Stimulated activated CD4-positive, alpha-beta T cell treated with anti-CD3 and anti-CD28 coated beads, TNF-alpha, amount 100 ng/mL, for 1 hour (primary cell): ENCODE measurements at places on chromosomes 2 and 18.

- no peak for DNase-seq
Measured at GRCh38 chr2:71071681-71072398, 3.4 kb downstream of the NAGK start.

GRCh38 chr18:22796113-22796512, 137.0 kb upstream of the RBBP8 start:
- DNase-seq: no peak

DNA sequence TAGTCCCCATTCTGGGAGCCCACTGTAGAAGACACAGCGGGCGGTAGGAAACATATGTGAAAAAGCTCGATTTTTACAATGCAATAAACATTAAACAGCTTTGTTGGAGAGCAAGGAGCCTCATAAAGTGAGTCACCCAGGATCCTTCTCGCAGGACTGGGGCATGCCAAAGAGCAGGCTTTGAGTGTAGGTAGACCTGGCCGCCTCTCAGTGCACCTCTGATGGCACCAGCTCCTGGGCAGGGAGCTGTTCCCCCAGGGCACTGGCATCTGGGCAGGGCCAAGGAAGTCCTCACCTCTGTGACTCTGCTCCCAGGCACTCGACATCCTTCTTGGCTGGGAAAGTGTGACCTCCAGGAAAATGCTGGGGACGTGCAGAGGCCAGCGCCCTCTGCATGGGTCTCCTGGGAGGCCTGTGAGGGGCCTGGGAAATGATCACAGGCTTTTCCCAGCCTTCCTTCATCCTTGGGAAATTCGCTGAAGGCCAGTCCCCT, 94.2 kb downstream of the POLR1A start:
- no peak for DNase-seq

- no peak for DNase-seq
Measured at GRCh38 chr2:204974487-204974886, 429.2 kb downstream of the PARD3B start.

- no peak for DNase-seq
Measured at GRCh38 chr2:215145611-215146010, 7.2 kb upstream of the ABCA12 start.

- DNase-seq: no peak
Measured at GRCh38 chr2:109410039-109410815, 203.5 kb downstream of the SEPTIN10 start.

DNA sequence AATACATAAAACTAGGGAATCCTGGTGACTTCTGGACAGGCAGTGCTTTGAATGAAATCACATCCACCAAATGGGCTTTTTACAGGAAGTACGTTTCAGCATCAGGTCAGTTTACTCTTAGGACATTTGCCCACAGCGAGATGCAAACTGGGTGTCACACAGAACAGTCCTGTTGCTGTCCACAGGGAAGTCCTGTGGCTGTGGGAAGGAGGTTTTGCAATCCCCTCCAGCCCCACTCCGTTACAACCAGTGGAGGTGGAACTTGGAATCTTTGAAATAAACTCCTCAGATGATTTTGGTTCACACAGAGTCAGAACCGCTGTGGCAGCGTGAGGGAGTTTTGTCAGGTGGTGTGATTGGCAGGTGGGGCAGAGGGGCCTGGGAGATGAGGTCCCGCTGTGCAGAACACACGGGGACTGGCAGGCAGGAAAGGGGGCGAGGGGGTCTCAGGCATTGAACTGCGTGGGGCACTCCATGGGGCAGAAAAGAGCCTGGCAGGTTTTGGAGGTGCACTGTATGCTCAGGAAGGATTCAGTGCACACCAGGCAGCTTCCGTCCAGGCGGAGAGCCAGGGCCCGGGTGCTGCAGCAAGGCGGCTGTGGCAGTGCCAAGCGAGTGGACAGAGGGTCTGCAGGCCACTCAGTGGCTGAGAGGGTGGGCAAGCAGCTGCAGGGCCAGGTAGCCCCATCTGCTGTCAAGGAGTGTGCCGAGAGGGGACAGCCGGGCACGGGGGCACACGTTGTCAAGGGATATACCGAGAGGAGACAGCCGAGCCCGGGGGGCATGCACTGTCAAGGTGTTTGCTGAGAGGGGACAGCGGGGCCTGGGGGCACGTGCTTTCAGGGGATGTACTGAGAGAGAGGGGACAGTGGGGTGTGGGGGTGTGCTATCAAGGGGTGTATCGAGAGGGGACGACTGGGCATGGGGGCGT, 148.7 kb downstream of the LDLRAD4 start:
- DNase-seq: no peak

DNA sequence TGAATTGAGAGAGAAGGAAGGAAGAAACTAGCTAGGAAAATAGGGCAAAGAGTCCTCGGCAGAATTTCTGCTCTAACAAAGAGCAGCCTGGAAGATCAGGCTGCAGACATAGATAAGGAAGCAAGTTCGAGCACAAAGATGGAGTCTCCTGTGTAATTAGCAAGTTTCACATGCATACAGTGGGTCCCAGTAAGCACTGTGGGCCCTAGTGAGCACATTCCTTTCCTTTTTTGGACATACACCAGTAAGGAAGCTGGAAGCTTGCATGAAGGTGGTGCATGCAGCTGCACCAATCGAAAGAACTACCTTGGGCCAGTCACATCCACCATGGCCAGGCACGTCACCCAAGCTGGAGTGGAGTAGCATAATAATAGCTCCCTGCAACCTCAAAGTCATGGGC, 109.7 kb downstream of the NOL4 start:
- no peak for DNase-seq

- DNase-seq: no peak
Measured at GRCh38 chr2:222391743-222392285, 32.5 kb upstream of the SGPP2 start.

DNA sequence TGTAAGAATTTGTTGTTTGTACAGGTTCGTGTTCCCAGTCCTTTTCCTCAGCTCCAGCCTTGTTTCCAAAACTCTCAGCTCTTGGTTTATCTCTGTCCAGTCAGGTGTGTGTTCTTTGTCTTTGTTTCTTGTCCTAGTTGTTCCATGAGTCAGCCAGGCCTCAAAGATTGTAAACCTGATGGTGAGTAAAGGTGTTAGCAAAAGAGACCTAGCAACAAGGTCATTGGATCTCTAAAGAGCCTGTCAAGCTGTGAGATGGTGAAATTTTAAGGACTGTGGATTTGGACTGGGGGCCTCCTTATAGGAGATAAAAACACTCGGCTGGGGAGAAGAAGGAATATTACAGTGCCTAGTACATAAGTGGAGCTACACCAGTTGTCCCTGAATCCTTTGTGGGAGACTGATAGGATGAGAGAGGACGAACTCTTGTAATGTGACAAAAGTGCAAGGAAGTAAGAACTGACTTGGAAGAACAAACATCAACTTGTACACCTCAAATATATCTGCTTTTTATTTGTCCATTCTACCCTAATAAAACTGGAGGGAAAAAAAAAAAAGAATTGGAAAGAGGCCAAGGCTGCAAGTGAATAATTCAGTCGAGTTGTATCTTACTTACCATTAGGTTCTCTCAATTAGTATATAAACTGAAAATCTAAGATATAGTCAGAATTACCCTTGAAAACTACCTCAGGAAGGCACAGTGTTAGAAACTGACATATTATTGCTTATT, 37.2 kb downstream of the ITGA6 start:
- no peak for DNase-seq

DNA sequence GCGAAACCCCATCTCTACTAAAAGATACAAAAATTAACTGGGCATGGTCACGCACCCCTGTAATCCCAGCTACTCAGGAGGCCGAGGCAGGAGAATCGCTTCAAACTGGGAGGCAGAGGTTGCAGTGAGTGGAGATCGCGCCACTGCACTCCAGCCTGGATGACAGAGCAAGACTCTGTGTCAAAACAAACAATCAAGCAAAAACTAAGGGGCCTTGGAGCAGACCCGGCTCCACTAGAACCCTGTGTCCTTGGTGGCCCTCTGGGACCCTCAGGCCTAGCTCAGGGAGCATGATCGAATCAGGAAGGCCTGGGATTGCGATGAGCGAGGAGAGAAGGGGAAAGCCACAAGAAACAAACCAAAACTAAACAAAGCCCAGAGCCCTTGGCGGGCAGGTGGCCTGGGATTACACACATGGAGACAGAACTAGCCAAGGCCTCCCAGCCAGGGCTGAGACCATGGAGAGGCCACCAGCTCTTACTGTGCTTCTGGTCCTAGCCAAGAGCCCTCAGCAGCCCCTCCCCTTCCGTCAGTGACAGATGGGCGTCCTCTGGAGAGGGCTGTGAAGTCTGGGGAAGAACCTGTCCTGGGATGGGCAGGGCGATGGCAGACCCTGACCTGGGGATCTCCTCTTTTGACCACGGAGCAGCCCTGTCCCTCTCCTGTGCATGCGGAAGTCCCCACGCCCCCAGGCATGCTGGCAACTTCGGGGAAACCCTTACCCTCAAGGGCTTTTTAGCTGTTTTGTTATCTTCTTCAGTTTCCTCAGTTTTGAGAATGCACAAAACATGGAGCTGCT, 27.4 kb upstream of the CATIP start:
- DNase-seq: no peak

- DNase-seq: peak; percentile 33
Measured at GRCh38 chr2:43226955-43227829, 786 bp upstream of the ZFP36L2 start.

DNA sequence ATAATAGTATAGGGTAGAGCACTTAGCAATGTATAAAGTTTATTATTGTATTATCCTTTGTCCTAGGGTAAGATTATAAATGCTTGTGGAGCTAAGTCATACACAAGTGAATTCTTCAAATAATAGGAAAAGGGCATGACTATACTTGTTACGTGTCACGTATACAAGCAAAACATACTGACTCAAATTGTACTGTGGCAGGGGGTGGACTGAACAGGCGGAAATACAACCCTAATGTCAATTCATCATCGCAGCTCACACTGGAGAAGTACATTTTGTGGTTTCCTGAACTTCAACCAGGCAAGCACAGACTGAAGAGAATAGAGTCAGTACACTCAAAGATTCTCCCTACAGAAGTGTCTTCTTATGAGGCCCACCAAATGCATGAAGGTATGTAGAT, 201.0 kb downstream of the MBD2 start:
- DNase-seq: no peak

- DNase-seq: no peak
Measured at GRCh38 chr18:47679864-47680263, 250.6 kb downstream of the SMAD2 start.

GRCh38 chr2:25825238-25825637, 53.0 kb downstream of the ASXL2 start:
- peak; percentile 9 for DNase-seq

- DNase-seq: no peak
Measured at GRCh38 chr2:124776332-124776731, 751.2 kb downstream of the CNTNAP5 start.

DNA sequence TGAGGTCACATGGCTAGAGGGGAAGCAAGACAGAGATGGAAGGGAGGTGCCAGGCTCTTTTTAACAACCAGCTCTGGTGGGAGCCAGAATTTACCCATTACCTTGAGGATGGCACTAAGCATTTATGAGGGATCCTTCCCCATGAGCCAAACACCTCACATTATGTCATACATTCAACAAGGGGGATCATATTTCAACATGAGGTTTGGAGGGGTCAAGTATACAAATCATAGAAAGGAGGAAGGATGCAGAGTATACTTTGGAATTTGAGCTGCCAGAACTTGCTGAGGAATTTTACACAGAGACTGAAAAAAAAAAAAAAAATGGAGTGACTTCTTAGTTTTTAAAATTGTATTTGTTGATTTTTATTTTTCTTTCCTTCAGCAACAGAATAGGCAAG, 891.4 kb downstream of the CCDC85A start:
- DNase-seq: no peak
